ENCODE measurements at places on chromosomes 16 and 17.

DNA sequence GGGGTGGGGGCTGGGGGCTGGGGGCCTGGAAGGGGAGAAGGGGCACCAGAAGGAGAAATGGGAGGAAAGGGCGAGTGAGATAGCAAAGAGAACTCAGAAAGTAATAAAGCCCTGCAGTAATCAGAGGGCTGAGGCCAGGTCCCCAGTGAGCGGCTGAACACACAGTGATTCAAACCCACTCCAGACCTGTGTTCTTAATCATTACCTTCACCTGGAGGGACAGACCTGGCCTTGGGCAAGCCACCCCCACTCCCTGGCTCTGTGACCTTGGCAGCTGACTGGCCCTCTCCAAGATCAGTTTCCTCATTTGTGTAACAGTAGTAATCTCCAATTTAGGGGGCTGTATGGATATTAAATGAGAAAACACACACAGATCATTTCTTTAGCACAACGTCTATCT is 150.4 kb downstream of the WWOX start:
- DNase-seq, result no peak

- peak; percentile 17 for DNase-seq
Observed at GRCh38 chr16:12613131-12613991, 190.3 kb downstream of the CPPED1 start.

DNA sequence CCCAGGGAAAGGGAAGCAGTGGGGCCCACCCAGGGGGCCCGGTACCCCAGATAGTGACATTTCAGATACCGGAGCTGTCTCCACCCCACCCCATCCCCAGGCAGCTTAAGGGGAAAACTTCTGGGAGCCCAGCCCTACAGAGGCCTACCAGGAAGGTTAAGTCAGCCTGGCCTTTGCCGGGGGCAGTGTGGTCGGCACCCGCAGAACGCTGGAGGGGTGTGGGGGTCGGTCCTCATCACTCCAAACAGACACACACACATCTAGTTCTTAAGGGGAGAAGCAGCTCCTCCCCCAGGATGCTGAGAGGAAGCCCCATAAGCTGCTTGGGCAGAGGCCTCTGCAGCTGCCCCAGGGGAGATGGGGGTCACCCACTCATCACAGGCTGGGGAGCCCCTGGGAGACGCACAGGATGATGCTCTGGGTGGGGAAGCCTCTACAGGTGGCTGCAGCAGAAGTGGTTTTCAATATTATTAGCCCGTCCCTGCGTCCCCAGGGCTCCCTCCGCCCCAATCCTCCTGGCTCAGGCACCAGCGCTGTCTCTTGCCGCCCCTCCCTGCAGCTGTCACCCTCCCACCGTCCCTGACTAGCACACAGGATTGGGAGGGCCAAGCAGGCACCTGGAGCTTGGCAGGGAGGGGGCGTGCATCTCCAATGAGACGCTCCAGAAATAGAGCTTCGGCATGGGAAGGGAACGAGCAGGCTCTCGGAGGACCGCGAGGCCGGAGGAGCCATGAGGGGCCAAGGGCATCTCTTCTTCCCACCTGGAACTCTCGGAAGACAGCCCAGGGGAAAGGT is 1.4 kb upstream of the ABR start:
- no peak for DNase-seq

DNA sequence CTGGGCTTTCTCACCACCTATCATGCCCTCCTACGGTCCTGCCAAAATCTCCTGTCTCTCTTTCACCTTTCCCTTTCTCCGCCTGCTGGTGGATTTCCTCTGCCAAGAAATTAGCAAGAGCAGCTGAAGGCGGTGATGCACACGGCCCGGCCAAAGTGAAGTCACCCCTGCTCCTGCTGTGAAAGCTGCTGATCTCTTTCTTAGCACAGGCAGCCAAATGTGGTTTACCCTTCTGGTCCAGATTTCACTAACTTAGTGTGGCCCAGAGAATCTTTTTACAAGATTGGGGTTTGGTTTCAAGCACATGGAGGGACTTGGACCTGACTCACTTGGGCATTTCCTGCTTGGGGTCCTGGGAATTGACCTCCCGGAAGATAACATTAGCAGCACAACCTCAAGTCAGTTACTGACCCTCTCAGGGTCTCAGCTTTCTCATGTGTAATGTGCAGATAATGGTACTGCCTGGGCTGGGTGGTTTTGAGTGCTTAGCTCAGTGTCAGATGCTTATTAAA is 155.7 kb downstream of the SOCS1 start:
- no peak for DNase-seq

- no peak for DNase-seq
Observed at GRCh38 chr17:34503528-34504195, 75.7 kb upstream of the TMEM132E start.

All from stimulated activated CD4-positive, alpha-beta T cell treated with anti-CD3 and anti-CD28 coated beads, TNF-alpha, amount 100 ng/mL, for 4 hours (primary cell).